Fibroblast of lung (primary cell): ENCODE measurements at places on chromosomes 2 and 18.

DNA sequence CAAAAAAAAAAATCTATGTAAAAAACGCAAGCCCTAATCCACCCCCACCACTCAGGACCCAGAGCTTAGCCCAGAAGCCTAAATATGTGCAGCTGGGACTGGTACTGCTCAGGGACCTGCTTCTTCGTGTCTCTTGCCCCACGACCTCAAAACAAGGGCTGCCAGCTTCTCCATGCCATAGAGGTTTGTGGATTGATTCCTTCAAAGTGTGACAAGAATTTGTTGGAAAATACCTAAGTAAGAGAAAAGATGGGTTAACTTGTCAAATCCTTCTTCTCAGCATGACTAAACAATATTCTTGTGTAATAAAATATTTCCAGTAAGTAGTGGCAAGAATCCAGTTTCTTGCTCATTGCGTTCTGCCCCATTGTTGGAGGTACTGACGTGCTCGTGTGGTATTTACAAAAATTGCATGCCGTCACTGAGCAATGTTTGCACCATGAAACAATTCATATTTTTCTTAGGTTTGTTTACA, 825 bp upstream of the SCYGR1 start:
- peak; percentile 94 for DNase-seq

DNA sequence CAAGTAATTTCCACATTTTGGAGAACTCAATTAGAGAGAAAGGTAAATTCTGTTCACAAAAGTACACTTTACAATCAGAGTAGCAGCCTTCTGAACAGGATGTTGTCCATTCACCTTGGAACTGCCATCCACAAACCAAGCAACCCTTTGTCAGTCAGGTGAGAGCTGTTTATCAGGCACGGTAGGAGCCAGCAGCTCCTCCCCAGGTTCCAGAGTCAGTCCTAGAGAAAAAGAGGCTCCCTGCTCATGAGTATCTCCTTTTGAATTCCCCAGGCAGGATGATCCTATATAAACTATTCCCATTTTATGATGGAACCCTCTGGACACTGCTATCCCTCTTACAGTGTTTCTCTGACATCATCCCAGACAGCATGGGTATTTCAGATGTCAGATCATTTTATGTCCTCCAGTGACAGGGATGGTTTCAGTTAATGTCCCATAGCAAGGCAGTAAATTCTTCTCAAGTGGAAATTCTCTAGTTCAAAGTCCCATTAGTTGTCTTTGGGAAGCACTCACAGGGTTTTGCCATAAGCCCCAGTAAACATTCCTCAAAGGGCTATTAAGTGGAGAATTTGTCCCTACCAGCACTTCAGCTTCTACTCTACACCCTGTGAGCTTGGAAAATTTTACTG, 34.5 kb upstream of the CSRNP3 start:
- DNase-seq, result no peak

DNA sequence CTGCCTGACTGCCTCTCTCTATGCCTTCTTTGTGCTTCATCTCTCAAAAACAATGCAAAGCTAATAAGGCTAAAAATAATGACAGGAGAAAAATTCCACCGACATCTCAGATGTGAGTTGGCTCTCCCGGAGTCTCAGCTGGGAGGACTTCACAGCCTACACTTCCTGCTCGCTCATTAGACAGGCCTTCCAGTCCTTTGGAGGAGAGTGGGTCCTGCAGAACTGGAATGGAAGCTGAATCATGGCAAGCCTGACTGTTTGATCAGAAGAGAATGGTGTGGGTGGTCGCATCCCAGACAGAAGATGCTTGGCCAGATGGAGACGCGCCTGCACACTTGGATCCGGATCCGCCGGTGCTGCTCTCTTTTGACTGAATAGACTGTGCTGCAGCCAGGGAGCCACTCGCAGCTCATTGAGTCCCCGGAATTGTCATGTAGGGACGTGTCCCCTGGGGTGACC, 49.7 kb downstream of the TRIB2 start:
- no peak for DNase-seq

DNA sequence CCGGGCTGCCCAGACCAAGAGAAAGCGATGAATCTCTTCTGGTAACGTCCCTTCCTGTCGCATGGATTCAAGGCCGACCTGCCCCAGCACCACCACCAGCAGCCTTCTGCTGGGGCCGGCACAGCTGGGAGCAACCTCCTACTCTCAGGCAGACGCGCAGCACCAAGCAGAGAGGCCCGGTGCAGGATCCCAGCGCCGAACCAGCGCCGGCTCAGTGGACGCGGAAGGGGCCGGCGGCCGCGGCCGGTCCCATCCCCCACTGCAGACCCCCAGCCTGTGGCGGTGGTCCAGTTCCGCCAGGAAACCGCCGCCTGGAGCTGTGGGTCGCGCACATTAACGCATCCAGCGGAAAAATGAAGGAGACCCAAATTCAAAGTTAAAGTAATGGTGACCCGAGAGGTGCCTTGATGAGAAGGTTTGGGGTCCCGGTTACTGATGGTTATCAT, 525 bp upstream of the MAL start:
- no peak for DNase-seq

DNA sequence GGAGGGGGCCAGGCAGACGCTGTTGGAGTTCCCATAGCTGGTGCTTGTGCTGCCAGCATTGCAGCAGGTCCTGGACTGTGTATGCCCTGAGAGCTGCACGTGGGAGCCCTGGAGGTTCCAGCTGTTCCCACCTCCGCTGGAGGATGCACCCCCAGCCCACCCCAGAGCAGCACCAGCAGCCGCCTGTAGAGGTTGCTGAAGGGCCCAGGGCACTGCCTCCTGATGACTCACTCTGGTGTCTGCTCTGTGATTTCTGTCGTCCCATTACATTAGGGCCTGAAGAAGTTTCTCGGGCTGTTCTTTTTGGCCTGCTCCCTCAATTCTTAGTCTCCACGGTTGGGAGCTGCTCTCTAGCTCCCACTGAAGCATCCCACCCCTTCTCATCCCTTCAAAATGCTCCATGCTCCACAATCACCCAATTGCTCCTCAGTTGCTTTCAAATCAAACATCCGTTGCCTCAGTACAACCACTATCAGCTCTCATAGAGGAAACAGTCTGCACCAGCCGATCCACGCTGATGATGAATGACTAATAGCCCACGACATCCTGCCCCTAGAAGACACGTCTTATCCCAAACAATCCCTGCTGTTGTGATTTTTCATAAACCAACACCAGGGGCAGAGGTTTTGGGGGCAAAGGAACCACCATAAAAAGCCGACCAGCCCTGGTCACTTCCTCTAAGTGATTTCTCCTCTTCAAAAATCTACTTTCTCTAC, 65.2 kb upstream of the RNF152 start:
- no peak for DNase-seq

DNA sequence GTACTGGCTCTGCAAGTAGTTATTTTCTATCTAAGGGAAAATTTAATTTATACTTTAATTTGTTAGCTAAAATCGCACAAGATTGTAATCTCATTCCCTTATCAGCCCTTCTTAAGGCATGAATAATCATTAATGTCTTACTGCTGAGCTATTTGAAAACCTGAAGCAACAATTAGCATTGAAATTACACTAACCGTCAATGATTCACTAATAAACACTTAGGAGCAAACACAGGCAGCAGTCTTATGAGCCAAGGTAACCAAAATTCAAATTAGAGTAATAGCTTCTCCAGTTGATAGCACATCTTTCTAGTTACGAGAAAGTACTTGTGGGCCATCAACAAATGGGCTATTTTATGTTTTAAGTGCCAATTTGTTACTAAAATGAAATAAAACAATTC, 1289.7 kb downstream of the LRP1B start:
- DNase-seq, result no peak

DNA sequence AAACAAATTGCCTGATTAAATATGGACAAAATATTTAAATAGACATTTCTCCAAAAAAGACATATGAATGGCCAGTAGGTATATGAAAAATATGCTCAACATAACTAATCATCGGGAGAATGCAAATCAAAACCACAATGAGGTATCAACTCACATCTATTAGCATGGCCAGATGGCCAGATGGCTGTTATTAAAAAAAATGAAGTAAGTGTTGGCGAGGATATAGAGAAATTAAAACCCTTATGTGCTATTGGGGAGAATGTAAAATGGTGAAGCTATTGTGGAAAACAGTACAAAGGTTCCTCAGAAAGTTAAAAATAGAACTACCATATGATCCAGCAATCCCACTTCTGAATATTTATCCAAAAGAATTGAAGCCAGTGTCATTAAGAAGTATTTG, 272.3 kb upstream of the ZNF804A start:
- DNase-seq, result no peak

GRCh38 chr2:170436077-170436943, 258.4 kb downstream of the MYO3B start:
- no peak for DNase-seq

- no peak for DNase-seq
These were observed 852.6 kb downstream of the DPP10 start for GRCh38 chr2:115294999-115295398.

DNA sequence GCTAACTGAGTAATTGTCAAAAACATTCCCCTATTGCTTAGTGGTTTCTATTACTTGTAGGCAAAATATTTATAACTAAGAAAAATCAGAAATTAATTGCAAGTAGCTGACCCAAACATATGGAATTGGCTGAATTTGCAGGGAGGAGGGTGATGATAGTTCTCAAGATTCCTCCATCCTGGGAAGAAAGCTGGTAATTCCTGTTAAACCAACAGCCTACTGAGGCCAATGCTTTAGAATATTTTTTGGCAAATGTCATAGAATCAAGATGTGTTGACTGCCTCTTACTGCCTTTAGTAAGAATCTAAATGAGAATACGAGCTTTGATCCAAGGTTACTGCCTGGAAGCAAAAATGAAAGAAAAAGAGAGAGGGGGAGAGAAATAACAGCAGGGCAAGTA, 120.0 kb downstream of the COL6A3 start:
- DNase-seq, result no peak

DNA sequence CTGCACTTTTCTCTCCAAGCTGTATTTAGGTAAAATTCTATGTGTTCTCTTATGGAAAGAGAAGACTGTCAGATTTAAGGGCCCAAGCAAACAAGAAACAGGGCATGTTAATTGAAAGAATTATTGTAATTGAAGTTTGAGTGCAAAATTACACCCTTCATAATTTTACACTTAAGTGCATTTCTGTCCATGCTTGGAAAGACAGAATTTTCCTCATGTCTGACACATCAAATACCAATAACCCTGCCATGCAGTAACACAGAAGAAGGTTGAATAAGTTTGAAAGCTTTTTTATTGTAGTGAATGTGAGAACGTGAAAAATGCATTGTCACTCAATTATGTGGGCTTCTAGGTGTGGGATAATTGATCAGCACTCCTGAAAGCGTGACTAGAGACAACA, 52.9 kb upstream of the PARD3B start:
- no peak for DNase-seq

DNA sequence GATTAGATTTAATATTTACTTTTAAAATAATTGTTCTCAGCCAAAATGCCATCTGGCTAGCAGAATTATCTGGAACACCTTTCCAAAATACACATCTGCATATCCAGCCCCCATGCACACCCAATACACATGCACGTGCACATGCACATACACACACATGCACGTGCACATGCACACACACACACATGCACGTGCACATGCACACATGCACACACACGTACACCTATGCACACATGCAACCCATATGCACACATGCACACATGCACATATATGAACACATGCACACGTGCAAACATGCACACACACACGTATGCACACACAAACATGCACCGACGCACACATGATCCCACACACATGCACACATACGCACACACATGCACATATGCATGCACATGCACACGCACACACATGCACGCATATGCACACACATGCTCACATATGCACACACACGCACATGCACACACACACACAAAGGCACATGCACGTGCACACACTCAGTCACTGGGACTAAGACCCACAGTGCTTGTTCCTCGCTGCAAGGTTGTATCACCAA, 53.5 kb downstream of the COPS8 start:
- no peak for DNase-seq

- DNase-seq, result peak; percentile 52
These were observed 100.0 kb downstream of the BAZ2B start for GRCh38 chr2:159516241-159516758.

DNA sequence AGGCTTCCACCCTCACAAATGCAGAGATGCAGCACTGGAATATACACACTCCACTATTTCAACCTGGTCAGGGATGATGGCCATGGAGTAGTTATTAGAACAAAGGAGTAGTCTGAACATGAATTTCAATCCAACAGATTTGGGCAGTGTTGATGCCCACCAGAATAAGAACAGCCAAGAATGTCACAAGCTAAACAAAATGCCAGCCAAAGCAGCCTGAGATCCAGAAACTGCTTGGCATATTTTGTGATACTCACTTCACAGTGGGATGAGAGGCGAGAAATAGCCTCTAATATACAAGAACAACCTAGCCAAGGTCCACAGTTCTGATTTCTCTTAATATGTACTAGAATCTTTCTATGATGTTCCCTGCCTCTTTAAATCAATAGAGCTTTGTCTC, 58.6 kb upstream of the KLF7 start:
- no peak for DNase-seq

- no peak for DNase-seq
These were observed 4.0 kb upstream of the FAM124B start for GRCh38 chr2:224405841-224406370.

DNA sequence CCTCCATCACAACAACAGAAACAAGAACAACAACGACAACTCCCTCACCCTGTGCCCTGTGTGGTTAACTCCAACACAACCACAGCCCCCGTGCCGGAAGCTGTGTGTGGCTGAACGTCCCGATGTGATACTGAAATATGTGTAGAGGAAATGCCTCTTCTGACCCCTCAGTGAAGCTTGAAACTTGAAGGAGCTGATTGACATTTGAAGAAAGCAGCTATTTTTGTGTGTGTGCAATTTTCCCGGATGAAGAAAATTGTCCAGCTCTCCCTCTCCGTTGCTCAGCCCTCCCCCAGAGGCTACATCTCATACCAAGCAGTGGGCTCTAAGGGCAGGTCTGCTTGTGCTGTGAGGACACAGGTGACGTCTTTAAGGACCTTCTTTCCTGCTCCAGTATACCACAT, 173.8 kb downstream of the ICOS start:
- no peak for DNase-seq

GRCh38 chr18:58670404-58671110, 708 bp upstream of the MALT1 start:
- peak; percentile 69 for DNase-seq

DNA sequence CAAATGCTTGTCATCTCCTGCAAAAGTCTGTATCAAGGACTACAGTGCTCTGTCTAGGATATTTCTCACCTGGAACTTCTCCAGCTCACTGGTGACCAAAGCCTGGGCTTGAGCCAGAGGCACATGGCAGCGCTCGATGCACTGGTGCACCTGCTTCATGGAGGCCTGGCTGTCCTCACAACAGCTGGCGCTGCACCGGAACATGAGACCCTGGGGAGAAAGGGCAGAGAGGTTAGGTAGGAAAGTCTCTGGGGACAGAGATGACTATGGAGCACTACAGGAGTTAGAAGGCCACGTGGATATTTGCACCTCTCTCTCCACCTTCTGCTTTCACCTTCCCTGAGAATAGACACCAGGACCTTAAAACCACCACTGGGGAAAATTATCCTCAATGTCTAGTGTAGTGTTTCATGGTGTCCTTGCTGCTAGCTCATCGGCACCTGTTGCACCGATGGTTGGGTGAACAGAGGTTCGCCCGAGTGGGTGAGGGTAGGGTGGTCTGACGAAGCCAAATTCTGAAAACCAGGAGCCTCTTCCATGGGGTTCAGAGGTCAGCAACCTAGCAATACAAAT, 1.0 kb downstream of the FAM136A start:
- no peak for DNase-seq
